Dermis blood vessel endothelial cell (primary cell): ENCODE measurements at places on chromosomes 11 and 22.
A peak's percentile ranks its signal among the peaks of the same experiment; 100 is the strongest.

- DNase-seq: no peak
These were observed 90.2 kb downstream of the NELL1 start for GRCh38 chr11:20759541-20759940.

DNA sequence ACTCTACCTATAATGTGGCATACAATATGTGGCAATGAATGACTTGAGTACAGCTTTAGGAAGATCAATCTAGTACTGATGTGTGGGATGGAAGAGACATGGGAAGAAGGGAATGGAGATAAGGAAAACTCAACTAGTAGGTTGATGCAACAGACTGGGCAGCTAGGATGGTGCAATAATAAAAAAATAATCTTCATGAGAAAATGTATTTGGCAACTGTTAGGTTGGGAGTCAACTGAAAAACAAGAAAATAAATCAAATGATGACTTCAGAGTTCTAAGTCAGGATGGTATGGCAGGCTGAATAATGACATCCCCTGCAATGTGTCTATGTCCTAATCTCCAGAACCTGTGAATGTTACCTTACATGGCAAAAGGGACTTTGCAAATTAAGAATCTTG, 236.8 kb upstream of the PITPNB start:
- DNase-seq: no peak

- DNase-seq: no peak
These were observed 32.6 kb upstream of the PICALM start for GRCh38 chr11:86101493-86101892.

DNA sequence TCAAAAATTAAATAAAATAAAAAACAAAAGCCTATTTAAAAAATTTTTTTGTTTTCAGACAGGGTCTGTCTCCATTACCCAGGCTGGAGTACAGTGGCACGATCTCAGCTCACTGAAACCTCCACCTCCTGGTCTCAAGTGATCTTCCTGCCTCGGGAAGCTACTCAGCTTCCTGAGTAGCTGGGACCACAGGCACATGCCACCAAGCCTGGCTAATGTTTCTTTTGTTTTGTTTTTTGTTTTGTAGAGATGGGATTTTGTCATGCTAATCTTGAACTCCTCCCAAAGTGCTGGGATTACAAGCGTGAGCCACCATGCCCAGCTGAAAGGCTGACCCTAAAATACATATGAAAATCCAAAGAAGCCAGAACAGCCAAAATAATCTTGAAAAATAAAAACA, 20.4 kb upstream of the L3MBTL2 start:
- DNase-seq: peak; percentile 65

DNA sequence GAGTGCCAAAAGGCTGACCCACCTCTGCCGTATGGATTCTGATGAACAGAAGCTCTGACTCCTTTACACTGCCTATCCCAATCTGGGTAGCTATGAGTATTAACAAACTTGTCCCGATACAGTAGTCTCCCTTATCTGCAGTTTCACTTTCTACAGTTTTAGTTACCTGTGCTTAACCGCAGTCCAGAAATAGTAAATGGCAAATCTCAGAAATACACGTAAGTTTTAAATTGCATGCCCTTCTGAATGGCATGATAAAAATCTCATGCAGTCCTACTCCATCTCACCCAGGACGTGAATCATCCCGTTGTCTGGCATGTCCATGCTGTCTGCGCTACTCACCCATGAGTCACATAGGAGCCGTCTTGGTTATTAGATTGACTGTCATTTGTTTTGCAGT, 68.8 kb downstream of the SNX19 start:
- no peak for DNase-seq

DNA sequence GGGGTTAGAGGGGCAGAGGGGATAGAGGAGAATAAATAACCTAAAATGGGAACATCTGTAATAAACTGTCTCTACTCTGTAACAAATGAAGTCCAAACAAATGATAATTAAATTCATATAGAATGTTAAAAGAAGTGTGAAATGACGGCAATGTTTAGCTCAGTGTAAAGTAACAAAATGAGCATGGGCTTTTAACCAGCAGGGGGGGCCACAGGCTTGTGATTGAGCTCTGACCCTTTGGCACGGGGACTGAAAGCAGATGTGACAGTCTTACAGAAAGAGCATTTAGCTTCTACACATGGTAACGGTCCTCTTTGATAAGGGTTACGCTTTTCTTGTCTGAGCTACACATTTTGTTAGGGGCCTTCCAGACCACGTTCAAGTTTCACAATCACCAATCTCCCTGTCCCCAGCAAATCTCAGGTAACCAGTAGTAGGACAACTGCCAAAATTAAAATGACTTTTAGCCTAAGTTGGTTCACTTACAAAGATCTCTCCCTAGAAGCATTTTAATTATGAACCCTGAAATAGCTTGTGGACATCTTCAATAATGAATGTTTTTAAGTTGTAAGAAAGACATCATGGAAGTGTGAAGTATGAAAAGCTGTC, 262.5 kb downstream of the DCDC1 start:
- peak; percentile 24 for DNase-seq

GRCh38 chr11:91326751-91327150, 897.9 kb upstream of the FAT3 start:
- no peak for DNase-seq

- DNase-seq: peak; percentile 25
These were observed 47.7 kb downstream of the DKK3 start for GRCh38 chr11:11960687-11961086.

DNA sequence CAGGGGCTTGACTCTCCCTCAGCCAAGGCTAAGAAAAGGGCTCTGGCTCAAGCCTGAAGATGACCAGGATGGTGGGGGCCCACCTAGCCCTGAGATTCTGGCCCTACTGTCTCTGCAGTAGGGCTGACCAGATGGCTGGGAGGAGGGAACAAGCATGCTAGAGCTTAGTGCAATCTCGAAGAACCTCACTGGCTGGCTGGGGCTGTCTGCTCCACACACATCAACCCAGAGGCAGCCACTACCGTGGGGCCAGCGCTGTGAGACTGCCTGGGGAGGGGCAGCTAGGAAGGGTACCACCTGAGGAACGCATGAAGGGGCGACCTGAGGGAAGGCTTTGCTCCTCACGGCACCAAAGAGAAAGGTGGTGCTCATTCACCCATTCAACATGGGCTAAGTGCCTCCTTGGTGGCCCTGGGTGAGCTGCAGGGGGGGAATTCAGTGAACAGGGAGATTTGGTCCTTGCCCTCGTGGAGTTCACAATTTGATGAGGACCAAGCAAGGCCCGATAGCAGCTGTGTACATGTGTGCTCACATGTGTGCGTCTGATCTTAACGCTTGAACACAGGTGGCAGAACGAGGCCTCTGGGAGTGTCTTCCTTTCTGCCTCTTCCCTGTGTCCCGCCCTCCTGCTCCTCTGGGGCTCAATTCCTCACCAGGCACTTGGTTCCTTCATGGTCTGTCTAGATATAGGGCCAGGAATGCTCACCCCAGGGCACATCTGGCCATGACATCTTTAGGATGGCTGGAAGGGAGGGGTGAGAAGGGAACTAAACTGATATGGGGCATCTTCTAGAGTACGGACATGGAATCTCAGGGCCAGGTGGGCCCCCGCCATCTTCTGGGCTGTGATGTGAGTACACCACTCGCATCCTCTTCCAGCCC, 102.3 kb upstream of the PITPNB start:
- DNase-seq: no peak
